Right ventricle myocardium superior (tissue), 1 donor: ENCODE measurements at places on chromosomes 3 and 15.
A peak's percentile ranks its signal among the peaks of the same experiment; 100 is the strongest.

DNA sequence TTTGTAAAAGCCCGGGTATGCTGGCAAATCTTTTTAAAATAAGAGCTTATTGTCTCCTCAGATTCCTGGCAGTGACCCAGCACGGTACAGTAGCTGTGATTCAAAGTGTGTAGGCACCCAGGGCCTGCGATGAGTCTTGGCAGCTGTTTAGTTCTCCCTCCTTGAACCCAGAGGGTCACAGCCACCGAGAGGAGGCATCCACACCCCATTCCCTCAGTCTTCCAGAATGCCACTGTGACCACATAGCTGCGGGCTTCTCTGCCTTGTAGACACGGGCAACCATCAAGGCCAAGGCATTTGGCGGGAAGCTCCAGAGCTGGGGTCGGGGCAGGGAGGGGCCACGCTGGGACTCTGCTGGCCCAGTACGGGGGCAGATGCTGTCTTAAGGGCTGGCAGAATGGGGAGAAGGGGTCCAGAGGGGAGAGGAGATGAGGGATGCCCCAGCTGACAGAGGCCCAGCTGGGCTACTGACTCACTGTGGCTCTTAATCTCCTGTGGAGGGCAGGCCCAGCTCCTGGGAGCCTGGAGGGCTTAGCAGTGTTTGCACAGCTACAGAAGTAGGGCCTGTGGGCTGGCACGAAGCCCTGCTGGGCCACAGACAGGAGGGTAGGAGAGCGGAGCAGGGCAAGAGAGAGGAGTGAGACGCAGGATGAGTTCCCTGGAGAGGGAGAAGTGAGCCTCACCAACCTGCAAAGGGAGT is 68.8 kb upstream of the DLG1 start:
- no peak for DNase-seq

DNA sequence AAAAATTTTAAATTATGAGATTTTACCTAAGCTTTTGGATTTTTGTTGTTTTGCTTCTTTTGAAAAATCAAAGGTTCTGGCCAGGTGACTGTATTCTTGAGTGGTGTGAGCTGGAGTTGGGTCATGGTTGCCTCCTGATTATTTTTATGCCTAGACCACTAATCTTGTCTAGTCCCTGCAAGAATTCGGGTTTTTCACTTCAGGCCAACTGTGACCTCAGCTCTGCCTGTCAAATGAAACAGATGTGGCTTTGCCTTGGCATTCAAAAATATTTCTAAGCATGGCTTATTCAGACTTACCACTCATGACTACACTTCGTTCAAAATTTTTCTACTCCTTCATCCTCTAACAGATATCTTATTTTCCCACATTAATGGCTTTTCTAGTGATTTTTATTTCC is 25.4 kb upstream of the CDV3 start:
- DNase-seq = no peak

- no peak for DNase-seq
Measured at GRCh38 chr15:99826157-99826780, 93.0 kb upstream of the LYSMD4 start.

DNA sequence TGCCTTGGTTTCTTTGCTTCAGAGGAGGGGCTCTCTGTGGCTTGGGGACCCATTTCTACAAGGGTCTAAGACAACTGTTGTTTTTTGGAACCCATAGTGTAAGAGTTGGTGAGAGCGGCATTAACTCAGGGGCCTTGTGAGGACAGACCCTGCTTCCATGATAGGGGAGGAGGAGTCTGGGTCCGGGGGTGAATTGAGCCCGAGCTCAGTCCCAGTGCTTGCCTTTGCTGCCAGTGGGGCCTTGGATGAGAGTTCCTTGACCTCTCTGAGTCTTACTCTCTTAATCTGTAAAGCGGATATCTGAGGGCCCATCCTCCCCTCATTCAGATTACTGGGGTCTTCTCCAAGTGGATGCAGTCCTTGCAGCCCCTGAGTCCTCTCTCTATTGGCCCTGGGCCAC is 74.2 kb downstream of the EEFSEC start:
- no peak for DNase-seq

- no peak for DNase-seq
Measured at GRCh38 chr3:58585994-58586393, 8.8 kb upstream of the FAM107A start.

- DNase-seq = no peak
Measured at GRCh38 chr3:94065122-94065521, 2.3 kb downstream of the NSUN3 start.

DNA sequence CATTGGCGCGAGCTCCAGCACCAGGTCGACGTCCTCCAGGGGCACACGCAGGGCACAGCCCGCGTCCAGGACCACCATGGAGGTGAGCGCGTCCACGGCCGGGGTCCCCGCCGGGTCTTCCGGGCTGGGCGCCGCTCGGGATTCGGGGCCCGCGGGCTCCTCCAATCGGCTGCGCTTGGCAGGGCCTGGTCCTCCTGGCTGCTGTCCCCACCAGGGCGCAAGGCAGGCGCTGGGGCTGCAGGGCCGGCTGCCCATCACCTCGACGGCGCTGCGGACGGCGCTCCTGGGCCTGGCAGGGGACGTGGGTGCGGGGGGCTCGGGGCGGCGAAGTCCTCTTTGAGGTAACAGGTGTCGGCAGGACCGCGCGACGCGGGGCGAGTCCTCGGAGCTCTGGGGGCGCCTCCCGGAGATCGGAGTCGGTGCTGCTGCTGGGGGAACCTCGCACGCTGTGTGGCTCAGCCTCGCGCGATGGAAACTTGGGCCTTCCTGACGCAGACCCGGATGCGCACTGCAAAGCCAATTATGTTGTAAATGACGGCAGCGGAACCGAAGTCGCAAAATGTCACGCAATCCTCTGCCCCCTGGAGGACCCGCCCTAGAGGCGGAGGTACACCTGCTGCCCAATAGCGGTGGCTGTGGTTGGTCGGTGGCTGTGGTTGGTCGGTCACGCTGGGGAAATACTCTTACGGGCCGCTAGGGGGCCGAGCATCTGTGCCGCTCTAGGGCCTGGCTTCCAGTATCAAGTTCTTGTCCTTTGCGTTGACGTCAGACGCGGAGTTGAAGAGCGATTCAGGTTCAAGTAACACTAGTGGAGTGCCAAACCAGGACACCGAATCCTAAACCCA is at the start of gene PRR23C:
Gene PRR23C, minus strand, starts transcription at position 527 of the 845 bp plus-strand sequence. Its CDS starts 272 bp downstream, at position 255.
- DNase-seq = no peak

- DNase-seq = peak; percentile 70
Measured at GRCh38 chr3:14418296-14419250, 16.2 kb downstream of the SLC6A6 start.
